ENCODE measurements at places on chromosomes 16 and 17.

GRCh38 chr16:15427648-15428239 lies 6.6 kb upstream of the BMERB1 start:
- no peak for DNase-seq

DNA sequence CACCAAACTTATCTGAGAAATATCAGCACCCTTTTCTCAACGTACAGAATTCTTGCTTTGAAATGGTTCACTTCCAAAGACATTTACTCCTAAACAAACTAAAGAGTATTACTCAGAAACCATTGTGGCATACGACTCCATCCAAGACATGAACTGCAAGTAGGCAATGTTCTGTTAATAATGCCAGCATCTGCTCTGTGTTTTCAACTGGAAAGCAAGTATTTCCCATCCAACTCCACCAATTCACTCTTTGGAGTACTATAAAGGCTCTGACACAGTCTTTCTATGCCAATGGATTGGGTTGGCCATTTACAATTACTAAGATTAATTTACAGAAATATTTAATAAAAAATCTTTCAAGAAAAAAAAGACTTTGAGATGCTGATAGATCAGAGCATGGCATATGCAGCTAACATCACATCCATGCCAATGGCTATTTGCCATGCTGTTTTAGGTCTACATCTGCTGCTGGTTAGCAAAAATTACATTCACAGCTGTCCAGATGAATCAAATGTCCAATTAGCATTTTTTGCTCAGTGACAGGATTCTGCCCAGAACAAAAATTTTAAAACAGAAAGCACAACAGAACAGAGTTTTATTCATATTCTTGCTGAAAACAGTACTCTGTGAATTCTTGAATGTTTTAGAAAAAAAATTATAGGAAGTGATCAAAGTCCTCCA lies 65.9 kb upstream of the HLF start:
- no peak for DNase-seq

- no peak for DNase-seq
These were observed 9.5 kb downstream of the SLC6A4 start for GRCh38 chr17:30225919-30226553.

- no peak for DNase-seq
These were observed 5.2 kb downstream of the LITAFD start for GRCh38 chr16:8887431-8887765.

All from mammary epithelial cell (primary cell).